ENCODE measurements at places on chromosomes 12 and 14.
A peak's percentile ranks its signal among the peaks of the same experiment; 100 is the strongest.

- peak; percentile 21 for DNase-seq
Observed at GRCh38 chr12:96063046-96063445, 27.7 kb upstream of the LTA4H start.

DNA sequence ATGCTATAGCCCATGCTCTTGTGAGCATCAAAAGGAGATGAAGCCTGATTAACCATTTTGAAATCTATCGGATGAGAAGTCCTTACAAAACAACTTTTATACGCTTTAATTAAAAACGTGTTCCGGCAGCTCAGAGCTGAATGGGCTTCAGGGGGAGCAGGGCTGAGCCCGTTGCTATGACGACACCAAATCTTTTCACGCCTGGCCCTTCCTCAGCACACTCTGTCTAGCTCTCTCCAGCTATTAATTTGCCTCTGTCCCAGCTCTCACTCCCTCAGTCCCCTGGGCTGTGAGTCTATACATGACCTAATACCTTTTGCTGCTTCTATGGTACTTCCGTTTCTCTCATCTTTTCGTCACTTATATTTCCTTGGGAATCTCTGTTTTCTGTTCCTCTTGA lies 15.8 kb downstream of the FOXA1 start:
- DNase-seq: no peak

DNA sequence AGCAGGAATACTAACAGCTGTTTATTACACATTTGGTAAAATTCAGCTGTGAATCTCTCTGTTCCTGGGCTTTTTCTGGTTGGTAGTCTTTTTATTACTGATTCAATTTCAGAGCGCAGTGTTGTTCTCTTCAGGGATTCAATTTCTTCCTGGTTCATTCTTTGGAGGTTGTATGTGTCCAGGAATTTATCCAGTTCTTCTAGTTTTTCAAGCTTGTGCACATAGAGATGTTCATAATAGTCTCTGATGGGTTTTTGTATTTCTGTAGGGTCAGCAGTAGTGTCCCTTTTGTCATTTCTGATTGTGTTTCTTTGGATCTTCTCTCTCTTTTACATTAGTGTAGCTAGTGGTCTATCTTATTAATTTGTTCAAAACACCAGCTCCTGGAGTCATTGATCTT lies 9.1 kb upstream of the OR6C76 start:
- DNase-seq: no peak

DNA sequence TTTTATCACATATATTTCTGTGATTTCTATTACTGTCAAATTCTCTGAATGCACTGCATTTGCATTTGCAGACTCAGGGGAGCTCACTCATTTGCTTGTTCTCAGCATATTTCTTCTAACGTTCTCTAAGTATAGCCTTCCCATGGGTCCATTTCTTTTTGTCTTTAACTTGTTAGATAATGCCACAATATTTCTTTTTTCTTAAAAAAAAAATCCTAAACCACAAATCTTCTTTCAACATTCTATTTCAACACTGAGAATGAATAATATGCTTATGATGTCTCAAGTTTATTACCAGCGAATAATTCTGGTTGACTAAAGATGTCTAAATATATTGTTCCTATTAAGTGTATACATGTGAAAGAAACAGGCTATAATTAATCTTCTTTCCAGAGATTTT lies 200.2 kb downstream of the ANO6 start:
- DNase-seq: no peak

DNA sequence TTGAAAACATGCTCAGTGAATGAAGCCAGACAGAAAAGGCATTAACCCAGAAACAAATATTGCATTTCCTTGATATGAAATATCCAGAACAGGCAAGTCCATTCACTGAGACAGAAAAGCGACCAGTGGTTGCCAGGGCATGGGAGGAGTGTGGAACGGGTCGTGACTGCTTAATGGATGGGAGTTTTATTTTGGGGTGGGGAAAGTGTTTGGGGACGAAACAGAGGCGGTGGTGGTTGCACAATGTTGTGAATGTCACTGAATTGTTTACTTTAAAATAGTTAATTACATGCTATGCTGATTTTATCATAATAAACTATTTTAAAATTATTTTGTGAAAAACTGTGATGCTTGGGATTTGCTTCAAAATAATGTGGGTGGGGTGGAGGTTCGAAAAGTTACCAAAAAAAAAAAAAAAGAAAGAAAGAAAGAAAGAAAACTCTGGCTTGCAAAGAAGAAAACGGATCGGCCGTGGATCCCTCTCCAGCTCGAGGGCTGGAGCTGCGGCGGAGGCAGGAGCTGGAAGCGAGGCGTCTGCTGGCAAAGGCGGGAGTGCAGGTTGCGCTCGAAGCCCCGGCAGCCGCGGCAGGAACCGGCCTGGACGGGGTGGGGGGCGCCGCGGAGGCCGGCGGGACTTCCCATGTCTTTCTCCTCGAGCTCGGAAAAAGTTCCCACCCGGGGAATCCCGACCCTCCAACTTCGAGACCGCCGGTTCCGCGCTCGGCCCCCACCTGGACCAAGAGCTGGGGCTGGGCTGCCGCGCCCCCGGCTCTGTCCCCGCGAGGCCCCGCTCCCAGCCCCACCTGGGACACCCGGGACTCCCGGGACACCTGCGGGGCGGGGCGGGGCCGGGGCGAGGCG lies 524 bp upstream of the P2RX2 start:
- no peak for DNase-seq

- DNase-seq: no peak
Observed at GRCh38 chr12:98999559-98999958, 354.5 kb downstream of the APAF1 start.

- DNase-seq: no peak
Observed at GRCh38 chr12:27534765-27535161, 10.8 kb downstream of the PPFIBP1 start.

DNA sequence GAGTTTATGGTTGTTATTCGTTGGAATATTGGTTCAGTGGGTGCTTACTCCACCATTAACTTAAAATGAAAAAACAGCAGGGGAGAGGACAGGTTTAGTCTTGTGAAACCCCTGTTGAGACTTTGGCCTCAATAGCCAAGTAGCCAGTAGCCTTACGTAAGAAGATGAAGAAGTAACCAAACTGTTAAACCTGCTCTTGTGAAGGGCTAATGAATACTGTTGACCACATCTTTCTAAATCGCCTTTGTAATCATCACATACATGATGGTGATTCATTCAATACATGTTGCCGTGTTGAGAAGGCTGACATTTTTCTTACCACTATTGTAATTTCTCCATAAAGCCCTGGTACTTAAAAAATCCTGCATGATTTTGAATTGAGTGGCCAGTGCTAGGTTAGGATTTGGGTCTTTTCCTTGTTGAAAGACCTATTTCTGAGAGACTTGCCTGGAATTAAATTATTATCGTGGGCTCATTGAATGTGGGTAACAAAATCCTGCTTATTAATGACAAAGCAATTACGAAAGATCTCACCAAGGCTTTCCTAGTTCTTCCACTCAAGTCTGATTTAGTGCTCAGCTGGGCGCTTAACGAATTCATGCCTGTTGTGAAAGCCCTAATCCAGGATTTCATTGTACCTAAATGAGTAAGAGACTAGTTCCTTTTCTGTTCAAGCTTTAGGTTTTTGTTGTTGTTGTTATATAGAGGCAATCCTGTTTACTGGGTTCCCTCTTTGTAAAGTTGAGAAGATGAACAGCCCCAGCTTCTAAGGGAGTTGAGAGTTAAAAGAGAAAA lies 333.1 kb downstream of the FUT8 start:
- no peak for DNase-seq

GRCh38 chr14:75440733-75441477 lies 13.1 kb downstream of the JDP2 start:
- DNase-seq: no peak

Data from M059J (cell line).